ENCODE measurements at places on chromosomes 11 and 22. TPM values are rescaled to one million over a fixed set of nuclear protein-coding genes. Genes with fewer than 3 reads are reported as not detected.

GRCh38 chr11:46321757-46322156 lies 25.5 kb upstream of the DGKZ start:
- H3K27me3 ChIP-seq, result no peaks in the 10 kb centered on the region
- H3K36me3 ChIP-seq, result peaks cover 37% of the 10 kb centered on the region
- H3K4me1 ChIP-seq, result peaks cover 3% of the 10 kb centered on the region
- DNase-seq, result no peak

Gene FOLH1
- total RNA-seq, result not detected

Gene RCN1
- total RNA-seq, result 221 TPM

- peaks cover 12% of the 10 kb centered on the region for H3K4me1 ChIP-seq
- H3K36me3 ChIP-seq, result peaks cover 2% of the 10 kb centered on the region
- DNase-seq, result no peak
- H3K27me3 ChIP-seq, result no peaks in the 10 kb centered on the region
- H3K27ac ChIP-seq, result no peak overlapping the region
These were observed 774 bp downstream of the APOBEC3D start for GRCh38 chr22:39021552-39022250.

Gene HTR3B
- total RNA-seq, result not detected

- H3K4me1 ChIP-seq, result no peaks in the 10 kb centered on the region
- H3K27ac ChIP-seq, result no peak overlapping the region
- no peaks in the 10 kb centered on the region for H3K36me3 ChIP-seq
- H3K27me3 ChIP-seq, result no peaks in the 10 kb centered on the region
- no peak overlapping the region for H3K4me3 ChIP-seq
These were observed 12.6 kb upstream of the OMP start for GRCh38 chr11:77090046-77090372.

Gene CDC45
- 13.3 TPM for total RNA-seq

Gene DRD4
- 0.55 TPM for total RNA-seq

DNA sequence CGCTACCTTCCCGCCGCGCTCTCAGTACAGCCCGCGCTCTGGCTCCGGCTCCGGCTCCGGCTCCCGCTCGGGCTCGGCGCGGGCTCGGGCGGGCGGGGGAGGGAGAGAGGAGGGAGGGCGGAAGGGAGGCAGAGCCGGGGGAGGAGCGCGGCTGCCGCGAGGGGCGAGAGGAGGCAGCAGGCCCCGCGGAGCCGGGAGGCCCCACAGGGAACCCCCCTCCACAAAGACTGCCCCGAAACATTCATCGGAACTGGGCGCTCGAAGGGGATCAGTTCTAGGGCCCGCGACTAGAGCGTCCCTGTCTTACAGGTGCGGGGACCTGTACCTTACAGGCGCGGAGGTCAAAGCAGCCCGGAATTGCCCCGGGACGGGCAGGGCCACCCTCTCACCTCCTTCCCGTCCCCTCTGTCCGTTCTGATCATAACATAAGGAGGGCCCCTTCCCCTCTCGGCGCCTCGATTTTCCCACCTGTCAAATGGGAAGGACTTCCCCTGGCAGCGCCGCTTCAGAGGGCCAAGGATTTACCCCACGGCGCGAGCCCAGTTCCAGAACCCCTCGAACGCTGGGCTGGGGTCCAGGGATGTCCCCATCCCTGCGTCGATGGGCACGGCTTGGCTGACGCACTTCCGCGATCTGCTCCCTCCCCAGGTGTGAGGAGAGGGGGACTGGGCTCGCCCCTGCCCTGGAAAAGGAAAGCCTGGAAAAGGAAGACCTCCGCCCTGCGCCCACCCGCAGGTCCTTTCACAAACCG lies at the start of gene SHISA8:
Gene SHISA8 (minus strand): TSS at position 40 of the 751 bp plus-strand sequence. CDS start 407 bp downstream, outside the sequence.
- peaks cover 40% of the 10 kb centered on the region for H3K27me3 ChIP-seq
- no peaks in the 10 kb centered on the region for H3K36me3 ChIP-seq
- peaks cover 10% of the 10 kb centered on the region for H3K4me1 ChIP-seq
- DNase-seq, result no peak

DNA sequence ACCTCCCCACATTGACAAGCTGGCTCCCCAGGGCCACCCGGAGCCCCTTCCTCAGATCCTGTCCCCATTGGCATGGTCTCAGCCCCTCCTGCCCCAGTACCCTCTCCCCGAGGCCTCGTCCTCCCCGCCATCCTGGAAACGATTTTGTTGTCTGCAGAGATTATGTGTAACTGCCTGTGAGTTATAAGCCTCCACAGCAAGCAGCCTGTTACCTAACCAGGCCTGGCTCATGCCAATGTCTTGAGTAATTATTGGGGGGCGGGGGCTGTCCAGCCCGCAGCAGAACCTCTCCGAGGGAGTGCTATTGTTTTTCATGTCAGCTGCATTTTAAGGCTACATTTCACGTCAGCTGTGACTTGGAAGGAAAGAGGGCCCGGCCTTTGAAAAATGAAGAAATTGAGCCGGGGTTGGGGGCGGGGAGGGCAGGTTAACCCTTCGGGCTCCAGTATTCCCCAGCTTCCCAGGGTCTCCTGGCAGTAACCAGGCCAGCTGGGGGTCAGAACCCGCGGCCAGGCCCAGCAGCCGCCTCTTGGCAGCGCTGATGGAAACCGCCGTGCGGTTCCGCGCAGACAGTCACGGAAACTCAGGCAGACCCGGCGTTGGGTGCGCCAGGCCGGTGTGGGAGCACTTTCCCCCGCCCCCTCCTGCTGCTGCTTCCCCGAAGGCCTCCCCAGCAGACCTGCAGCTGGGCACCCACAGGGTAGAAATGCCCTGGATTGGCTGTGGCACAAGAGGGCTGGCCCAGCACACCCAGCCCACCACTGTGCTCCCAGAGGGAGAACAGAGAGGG lies 59.5 kb downstream of the CDKN1C start:
- H3K36me3 ChIP-seq, result peaks cover 25% of the 10 kb centered on the region
- H3K27ac ChIP-seq, result peak overlapping the region; percentile 94
- H3K27me3 ChIP-seq, result no peaks in the 10 kb centered on the region
- peak overlapping the region; percentile 31 for H3K4me3 ChIP-seq
- DNase-seq, result no peak

Gene KIRREL3
- 1.6 TPM for total RNA-seq

GRCh38 chr11:129911298-129911697 lies 15.9 kb upstream of the NFRKB start:
- H3K27me3 ChIP-seq, result no peaks in the 10 kb centered on the region
- H3K4me3 ChIP-seq, result no peak overlapping the region
- no peak for DNase-seq

DNA sequence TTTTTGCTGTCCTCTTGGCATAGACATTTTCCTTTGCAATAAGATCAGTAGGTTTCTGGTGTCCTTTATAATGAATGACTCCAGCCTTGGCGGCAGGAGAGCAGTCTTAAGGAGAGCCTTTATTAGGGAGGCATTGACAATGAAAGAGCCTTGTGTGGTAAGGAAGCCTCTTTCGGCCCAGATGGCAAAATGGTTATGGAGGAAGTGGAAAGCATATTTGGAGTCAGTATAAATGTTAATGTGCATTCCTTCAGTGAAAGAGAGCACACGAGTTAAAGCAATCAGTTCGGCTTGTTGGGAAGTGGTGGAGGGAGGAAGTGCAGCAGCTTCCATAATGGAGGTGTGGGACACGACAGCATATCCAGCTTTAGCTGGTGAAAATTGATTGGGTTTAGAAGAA lies 18.1 kb upstream of the ANO1 start:
- DNase-seq, result no peak
- H3K27ac ChIP-seq, result no peak overlapping the region
- peaks cover 34% of the 10 kb centered on the region for H3K27me3 ChIP-seq
- no peak overlapping the region for H3K4me3 ChIP-seq

DNA sequence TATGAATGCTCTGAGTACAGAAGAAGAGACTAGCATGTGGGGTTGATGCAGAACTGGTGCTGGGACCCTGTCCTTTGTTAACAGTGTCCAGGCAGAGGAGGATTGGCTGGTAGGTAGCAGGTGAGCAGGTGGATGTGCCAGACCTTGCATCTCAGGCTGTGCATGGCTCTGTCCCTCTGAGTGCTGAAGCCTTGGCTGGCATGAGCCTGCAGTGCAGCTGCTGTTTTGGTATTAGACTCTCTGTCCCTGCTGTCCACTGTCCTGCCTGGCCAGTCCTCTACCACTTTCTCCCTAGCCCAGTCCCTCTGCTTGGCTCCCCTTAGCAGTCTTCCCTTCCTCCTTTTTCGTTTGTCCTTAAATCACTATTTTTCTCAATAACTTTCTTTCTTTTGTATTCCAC lies 213.6 kb upstream of the ZBED5 start:
- peaks cover 16% of the 10 kb centered on the region for H3K27me3 ChIP-seq
- no peaks in the 10 kb centered on the region for H3K36me3 ChIP-seq
- no peak overlapping the region for H3K4me3 ChIP-seq
- H3K4me1 ChIP-seq, result no peaks in the 10 kb centered on the region
- DNase-seq, result no peak
- H3K27ac ChIP-seq, result no peak overlapping the region

DNA sequence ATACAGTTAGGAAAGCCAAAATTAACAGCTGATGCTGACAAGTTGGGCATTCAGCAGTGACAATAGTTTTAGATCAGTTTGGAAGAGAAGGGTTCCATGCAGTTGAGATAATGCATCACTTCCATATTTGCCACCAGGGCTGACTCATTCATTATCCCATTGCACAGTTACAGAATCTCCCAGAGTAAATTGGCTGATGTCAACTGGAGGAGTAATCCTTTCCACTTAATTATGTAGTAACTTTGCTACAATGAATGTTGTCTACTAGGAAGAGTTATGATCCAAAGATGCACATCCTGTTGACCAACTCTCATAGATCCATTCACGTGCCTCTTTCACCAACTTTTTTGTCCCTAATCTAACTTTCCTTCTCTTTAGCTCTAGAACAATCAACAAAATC lies 123.3 kb upstream of the LUZP2 start:
- H3K36me3 ChIP-seq, result no peaks in the 10 kb centered on the region
- H3K4me3 ChIP-seq, result no peak overlapping the region
- no peak for DNase-seq
- H3K27me3 ChIP-seq, result no peaks in the 10 kb centered on the region
- H3K27ac ChIP-seq, result no peak overlapping the region

DNA sequence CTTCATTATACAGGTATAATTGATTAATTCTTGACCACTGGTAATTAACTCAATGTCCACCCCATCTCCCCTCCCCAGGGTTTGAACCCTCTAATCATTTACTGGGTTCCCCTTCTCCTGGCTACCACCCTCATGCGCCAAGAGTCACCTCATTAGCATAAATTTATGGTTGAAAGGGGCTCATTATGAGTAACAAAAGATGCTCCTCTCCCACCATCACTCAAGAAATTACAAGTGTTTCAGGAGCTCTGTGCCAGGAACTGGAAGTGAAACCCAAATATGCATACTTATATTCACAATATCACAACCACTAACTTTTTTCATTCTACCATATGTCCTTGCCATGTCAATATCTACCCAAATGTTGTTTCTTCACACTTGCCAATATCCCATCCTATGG lies 7.8 kb upstream of the STIP1 start:
- no peak for DNase-seq
- no peaks in the 10 kb centered on the region for H3K27me3 ChIP-seq
- H3K4me1 ChIP-seq, result peaks cover 22% of the 10 kb centered on the region
- no peak overlapping the region for H3K4me3 ChIP-seq
- H3K36me3 ChIP-seq, result no peaks in the 10 kb centered on the region
- no peak overlapping the region for H3K27ac ChIP-seq

- H3K4me1 ChIP-seq, result peaks cover 74% of the 10 kb centered on the region
- H3K27ac ChIP-seq, result peak overlapping the region; percentile 90
- H3K36me3 ChIP-seq, result no peaks in the 10 kb centered on the region
- no peaks in the 10 kb centered on the region for H3K27me3 ChIP-seq
These were observed 92.1 kb upstream of the BLID start for GRCh38 chr11:122207921-122208764.

Gene MMP7
- 0.51 TPM for total RNA-seq

GRCh38 chr11:75241036-75241905 lies 697 bp downstream of the TPBGL start:
- H3K4me1 ChIP-seq, result peaks cover 7% of the 10 kb centered on the region
- peaks cover 35% of the 10 kb centered on the region for H3K27me3 ChIP-seq
- H3K27ac ChIP-seq, result no peak overlapping the region
- peak overlapping the region; percentile 66 for H3K4me3 ChIP-seq
- H3K36me3 ChIP-seq, result no peaks in the 10 kb centered on the region

GRCh38 chr22:26992556-26992955 lies 335.2 kb downstream of the MIAT start:
- no peaks in the 10 kb centered on the region for H3K27me3 ChIP-seq
- DNase-seq, result no peak
- no peak overlapping the region for H3K4me3 ChIP-seq
- H3K4me1 ChIP-seq, result no peaks in the 10 kb centered on the region
- H3K36me3 ChIP-seq, result no peaks in the 10 kb centered on the region
- H3K27ac ChIP-seq, result no peak overlapping the region

Gene SLC16A8
- total RNA-seq, result 0.50 TPM

Gene TRPM5
- total RNA-seq, result not detected

- H3K36me3 ChIP-seq, result peaks cover 1% of the 10 kb centered on the region
- no peak for DNase-seq
- H3K4me3 ChIP-seq, result no peak overlapping the region
- H3K4me1 ChIP-seq, result no peaks in the 10 kb centered on the region
- peaks cover 36% of the 10 kb centered on the region for H3K27me3 ChIP-seq
- no peak overlapping the region for H3K27ac ChIP-seq
These were observed 78.6 kb downstream of the SYN3 start for GRCh38 chr22:32979606-32980005.

Gene CABP2
- not detected for total RNA-seq

GRCh38 chr11:121670805-121671282 lies 218.1 kb upstream of the SORL1-AS1 start:
- H3K4me3 ChIP-seq, result no peak overlapping the region
- H3K36me3 ChIP-seq, result no peaks in the 10 kb centered on the region
- H3K4me1 ChIP-seq, result no peaks in the 10 kb centered on the region
- DNase-seq, result no peak
- H3K27ac ChIP-seq, result no peak overlapping the region

Gene RFPL2
- not detected for total RNA-seq

DNA sequence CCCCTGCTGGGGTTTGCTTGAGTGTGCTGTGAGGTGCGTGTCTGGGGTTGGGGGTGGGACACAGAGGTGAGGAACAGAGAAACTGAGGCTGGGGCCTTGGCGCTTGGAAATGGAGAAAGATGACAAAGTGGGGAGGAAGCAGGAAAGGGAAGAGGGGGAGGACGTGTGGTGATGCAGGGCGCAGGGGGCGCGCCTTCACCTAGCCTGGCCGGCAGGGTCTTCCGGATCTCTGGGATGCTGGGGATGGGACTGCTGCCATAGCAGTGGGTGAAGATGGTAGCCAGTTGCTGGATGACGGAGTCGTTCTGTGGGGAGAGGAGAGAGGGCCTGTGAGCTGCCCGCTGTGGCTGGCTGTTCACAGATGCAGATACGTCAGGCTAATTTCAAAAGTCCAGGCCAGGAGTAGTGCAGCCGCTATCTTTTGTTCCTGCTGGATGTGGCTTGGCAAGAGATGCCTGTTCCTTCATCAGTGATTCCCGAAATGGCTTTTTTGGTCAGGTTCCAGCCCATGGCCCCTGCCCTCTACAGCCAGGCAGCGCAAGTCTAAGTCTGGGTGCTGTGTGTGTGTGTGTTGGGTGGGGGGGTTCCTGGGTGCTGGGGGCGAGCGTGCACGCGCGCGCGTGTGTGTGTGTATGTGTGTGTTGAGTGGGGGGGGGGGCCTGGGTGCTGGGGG lies 54.8 kb downstream of the NAT10 start:
- H3K27me3 ChIP-seq, result no peaks in the 10 kb centered on the region
- H3K27ac ChIP-seq, result no peak overlapping the region
- H3K36me3 ChIP-seq, result peaks cover 3% of the 10 kb centered on the region
- no peaks in the 10 kb centered on the region for H3K4me1 ChIP-seq
- no peak for DNase-seq

All from chondrocyte (in vitro differentiated cells).